HCT116 (cell line): ENCODE measurements at places on chromosomes 6 and 20.

- no peak for DNase-seq
Observed at GRCh38 chr6:126040826-126041225, 54.5 kb downstream of the TRMT11 start.

DNA sequence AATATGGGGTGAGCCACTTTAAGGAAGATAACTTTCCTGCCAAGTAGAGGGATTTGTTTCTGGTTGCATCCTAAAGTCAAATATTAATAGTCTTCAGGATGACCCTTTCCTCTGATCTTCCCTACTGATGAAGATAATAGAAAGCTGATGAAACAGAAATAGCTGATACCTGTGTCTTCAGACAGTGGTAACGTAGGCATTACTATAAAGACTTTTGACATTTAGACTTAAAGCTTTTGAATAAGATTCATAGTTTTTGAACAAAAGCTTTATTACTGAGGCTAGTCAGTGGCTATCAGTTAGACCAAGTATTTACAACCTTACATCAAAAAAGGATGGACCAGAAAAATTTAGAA, 1.4 kb downstream of the NEDD9 start:
- DNase-seq: no peak

- no peak for DNase-seq
Observed at GRCh38 chr6:87714093-87714842, 12.2 kb upstream of the AKIRIN2 start.

DNA sequence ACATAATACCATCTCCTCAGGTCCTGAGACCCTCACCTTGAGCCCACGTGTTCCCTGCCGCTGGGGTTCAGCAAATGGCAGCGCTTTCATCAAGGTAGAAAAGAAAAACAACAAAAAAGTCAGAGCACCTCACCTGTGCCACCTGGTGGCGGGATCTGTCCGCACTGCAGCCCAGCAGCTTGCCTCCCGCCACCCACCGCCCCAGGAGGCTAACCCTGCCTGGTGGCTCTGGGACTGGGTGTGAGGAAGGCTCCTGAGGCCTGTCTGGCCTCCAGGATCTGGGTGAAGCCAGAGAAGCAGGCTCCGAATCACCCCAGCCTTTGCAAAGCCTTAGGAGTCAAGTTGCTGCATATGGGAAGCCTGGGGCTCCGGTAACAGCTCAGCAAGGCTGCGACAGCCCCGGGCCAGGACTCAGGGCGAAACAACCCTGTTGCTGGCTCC, 270.8 kb downstream of the BMP7 start:
- DNase-seq: peak; percentile 29

- no peak for DNase-seq
Observed at GRCh38 chr20:23157734-23158133, 71.6 kb upstream of the CD93 start.

DNA sequence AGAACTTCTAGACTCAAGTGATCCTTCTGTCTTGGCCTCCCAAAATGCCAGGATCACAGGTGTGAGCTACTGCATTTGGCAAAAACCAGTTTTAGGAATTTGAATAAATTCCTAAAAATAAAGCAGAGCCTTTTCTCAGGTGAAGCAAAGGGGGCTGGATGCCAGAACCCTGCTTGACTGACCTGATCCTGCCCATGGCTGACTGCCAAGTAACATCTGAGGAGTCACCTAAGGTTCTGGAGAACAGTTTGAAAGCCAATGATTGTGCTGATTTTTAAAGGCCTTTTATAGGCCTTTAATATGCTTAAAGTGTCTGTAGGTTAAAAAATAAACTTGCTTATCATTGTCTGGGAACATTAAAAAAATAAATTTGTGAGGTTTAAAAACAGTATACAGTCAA, 14.1 kb upstream of the ZSCAN12 start:
- DNase-seq: no peak

GRCh38 chr6:148128014-148128730, 214.5 kb upstream of the SASH1 start:
- no peak for DNase-seq

- DNase-seq: no peak
Observed at GRCh38 chr6:94300424-94301144, 881.2 kb upstream of the EPHA7 start.

GRCh38 chr6:72476051-72476450, 145.8 kb upstream of the KCNQ5 start:
- no peak for DNase-seq

- no peak for DNase-seq
Observed at GRCh38 chr6:12356983-12357972, 67.1 kb downstream of the EDN1 start.

GRCh38 chr20:6070829-6071695, 17.2 kb upstream of the LRRN4 start:
- DNase-seq: no peak

- no peak for DNase-seq
Observed at GRCh38 chr20:49207076-49207475, 12.1 kb upstream of the DDX27 start.

- DNase-seq: no peak
Observed at GRCh38 chr20:38872036-38872435, 54.2 kb upstream of the FAM83D start.

DNA sequence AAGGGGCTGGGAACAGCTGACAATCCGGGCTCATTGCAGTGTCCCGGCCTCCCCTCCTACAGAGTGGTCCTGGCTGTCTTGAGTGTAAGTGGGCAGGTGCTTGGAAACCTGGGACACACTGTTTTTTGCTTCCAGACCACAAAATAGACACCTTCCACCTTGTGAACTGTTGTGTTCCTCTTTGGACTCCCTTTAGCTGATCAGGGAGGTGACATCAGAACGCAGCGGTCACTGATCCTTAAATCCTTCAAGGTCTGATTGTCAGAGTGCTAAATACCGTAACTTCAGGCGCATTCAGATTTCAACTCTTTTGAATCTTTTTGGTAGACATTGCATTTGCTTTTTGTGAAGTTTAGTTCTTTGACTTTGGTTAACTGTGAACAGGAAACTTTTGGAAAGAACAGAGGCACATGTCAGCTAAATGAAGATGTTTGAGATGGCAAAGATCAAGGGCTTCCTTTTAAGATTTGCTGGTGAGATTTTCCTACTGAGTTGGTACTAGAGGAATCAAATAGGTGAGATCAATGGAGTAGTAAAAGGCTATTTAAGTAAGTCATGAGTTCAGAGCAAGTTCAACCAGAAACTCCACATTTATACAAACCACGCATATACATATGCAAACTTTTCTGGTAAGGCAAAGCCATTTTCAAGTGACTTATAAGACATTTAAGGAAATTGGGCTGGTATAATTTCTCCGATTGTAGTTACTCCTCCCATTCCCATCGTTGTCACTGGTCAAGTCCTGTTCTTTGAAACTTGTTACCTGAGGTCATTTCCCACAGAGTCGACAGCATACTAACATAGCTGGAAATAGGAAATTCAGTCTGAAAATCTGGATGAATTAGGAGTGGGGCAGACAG, 6.3 kb downstream of the PPP1R3G start:
- DNase-seq: no peak

- no peak for DNase-seq
Observed at GRCh38 chr6:45706319-45706718, 309.3 kb downstream of the CLIC5 start.

DNA sequence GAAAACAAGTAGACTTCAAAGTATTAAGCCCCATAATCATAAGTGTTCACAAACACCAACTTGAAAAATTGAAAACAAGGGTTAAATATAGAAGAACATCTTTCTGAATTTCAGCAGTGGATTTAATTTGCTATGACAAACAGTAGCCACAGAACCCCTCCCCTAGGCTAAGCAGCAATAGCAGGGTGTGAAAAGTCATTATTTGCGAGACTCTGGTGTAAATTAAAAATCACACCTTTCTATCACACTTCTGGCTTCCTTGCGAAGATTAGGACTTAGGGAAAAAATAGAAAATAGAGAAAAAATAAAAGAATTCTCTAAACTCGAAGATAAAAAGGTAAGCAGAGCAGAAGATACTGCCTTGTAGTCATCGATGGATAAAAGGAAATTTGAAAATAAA, 6.1 kb downstream of the SAMD3 start:
- no peak for DNase-seq

- DNase-seq: peak; percentile 10
Observed at GRCh38 chr20:23889775-23890187, 10.2 kb upstream of the CST5 start.

GRCh38 chr6:8628063-8628462, 192.7 kb upstream of the SLC35B3 start:
- no peak for DNase-seq

DNA sequence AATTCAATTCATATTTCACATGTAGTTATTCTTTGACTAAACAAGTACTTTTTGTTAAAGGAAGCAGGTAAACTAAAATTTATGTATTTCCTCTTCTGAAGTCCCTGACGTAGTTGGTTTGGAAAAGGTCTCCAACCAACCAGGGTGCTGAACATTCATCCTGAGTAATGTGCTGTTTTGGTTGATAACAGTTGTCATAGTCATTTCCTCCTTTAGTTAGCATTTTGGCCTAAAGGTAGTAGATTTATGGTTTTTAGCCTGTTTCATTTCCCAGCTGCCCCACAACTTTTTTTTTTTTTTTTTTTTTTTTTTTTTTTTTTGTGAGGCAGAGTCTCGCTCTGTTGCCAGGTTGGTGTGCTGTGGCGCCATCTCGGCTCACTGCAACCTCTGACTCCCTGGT, 382.8 kb upstream of the FLRT3 start:
- DNase-seq: no peak

GRCh38 chr6:111159633-111160032, 72.3 kb downstream of the SLC16A10 start:
- no peak for DNase-seq

DNA sequence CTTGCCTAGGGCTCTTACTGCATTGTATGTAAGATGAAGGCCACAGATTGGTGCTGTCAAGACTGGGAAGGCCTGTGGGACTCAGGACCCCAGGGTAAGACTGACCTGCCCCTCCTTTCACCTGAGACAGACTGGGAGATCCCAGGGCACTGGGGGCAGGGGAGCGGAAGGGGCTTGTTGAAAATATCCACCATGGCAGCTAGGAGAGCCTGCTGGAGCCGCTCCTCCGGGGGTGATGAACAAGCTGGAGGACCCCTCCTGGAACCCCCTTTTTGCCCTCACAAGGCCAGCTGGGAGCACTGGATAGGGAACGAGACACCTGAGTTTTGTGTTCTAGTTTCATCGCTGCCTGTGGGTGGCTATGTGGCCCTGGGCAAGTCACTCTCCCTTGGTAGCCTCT, 9.2 kb upstream of the SDCBP2 start:
- no peak for DNase-seq

- no peak for DNase-seq
Observed at GRCh38 chr6:157486572-157486971, 105.6 kb downstream of the ZDHHC14 start.

DNA sequence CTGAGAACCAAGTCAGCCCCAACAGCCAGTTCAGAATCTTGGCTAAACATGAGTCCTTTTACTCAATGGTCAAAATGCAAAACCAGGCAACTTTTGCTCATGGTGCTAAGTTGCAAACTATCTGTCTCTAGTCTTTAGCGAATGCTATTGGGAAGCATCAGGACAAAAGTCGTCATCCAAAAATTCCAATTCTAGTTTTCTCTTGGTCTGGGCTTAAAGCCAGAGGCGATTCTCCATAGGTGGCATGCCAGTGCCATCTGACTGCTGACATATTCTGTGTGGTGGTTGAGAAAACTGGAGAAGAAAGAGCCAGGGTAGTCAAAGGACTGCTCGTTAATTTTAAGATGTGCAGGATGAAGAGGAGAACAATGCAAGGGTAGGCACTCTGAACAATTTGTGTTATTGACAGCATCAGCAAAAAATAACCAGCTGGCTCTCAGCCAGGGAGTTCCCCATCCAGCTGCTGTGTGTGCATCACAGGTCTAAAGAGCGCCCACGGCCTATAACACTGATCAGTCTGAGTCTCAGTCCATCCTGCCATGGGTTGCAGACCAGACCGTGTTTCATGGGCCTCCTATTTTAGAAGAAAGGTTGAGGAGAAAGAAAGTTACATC, 313.6 kb downstream of the ALDH8A1 start:
- DNase-seq: no peak

- no peak for DNase-seq
Observed at GRCh38 chr6:32073101-32073500, 34.9 kb downstream of the CYP21A2 start.

- DNase-seq: no peak
Observed at GRCh38 chr6:34757687-34758274, 476 bp downstream of the SNRPC start.

GRCh38 chr6:45590226-45590625, 212.5 kb upstream of the SUPT3H start:
- DNase-seq: no peak

GRCh38 chr20:60062431-60063047, 104.3 kb downstream of the CDH26 start:
- no peak for DNase-seq

DNA sequence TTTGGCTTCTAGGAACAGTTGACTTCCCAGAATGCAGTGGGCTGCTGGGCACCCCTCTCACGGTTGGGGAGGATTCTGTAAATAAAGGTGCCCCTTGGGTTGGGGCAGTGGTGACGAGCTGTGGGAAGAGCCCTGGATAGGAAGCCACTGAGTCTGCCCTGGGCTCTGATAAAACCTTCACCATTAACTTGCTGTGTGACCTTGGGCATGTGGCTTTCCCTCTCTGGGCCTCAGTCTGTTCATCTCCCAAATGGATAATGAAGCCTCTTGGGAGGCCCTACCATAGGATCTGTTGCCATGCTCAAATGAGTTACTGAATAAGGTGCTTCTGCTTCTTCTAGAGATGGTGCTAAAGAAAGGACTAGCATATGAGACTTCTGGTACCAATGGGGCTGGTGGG, 3.7 kb downstream of the CRIP3 start:
- DNase-seq: no peak

- no peak for DNase-seq
Observed at GRCh38 chr20:64030371-64031134, 5.4 kb upstream of the C20orf204 start.

DNA sequence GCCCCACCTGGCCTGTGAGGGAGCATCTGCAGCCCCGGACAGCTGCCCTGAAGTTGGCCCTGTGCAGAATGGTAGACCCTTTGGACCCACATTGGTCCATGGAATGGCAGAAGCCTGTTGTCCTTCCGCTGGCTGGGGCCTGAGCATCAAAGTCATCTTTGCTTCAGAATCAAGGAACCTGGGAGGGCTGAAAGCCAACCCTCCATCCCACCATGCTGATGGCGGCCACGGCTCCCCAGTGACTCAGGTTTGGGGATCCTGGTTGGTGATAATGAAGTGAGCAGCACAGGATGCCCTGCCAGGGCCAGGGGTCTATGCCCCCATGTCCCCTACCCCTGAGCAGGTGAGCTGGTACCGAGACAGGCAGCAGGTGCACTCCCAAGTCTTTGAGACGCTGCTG, 52.8 kb downstream of the YTHDF1 start:
- no peak for DNase-seq
